Astrocyte of the hippocampus (primary cell): ENCODE measurements at places on chromosomes 4 and X.

DNA sequence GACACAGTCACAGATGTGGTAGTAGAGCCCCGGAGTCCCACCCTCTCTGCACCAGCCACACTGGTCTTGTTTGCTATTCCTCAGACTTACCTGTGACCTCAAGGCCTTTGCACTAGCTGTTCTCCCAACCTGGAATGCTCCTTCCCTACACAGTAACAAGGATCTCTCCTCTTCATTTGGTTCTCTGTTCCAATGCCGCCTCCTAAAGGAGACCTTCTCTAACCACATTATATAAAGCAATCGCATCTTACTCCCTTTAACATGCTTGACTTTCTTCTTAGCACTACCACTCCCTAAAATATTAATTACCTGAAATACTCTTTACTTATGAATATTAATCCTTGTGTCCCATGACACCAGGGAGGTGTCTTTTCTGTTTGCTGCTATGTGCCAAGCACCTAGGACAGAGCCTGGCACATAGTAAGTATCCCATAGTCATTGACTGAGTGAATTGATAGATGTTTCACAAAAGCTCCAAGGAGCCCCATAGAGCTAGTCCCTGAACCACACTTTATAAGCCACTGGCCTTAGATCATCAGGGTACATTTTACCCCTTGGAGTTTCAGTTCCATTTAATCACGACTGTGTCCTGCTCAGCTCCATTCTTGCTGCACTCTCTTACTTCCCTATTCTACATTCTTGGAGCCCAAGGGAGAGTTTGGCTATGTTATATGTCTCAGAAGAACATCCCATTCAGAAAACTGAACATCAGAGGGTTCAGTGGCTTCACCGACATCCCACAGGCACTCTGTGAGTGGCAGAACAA is 312.7 kb downstream of the RAB28 start:
- no peak for DNase-seq

DNA sequence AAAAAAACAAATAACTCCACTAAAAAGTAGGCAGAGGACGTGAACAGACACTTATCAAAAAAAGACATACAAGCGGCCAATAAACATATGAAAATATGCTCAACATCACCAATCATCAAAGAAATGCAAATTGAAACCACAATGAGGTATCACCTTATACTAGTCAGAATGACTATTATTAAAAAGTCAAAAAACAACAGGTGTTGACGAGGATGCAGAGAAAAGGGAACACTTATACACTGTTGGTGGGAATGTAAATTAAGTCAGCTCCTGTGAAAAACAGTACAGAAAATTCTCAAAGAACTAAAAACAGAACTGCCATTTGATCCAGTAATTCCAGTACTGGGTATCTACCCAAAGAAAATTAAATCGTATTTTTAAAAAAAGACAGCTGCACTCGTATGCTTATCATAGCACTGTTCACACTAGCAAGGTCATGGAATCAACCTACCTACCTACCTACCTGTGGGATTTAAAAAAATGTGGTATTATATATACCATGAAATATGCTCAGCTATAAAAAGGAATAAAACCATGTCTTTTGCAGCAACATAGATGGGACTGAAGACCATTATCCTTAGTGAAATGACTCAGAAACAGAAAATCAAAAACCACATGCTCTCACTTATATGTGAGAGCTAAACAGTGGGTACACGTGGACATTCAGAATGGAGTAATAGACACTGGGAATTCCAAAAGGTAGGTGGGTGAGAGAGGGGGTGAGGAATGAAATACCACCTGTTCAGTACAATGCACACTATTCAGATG is 24.8 kb upstream of the PTPN13 start:
- DNase-seq = no peak

DNA sequence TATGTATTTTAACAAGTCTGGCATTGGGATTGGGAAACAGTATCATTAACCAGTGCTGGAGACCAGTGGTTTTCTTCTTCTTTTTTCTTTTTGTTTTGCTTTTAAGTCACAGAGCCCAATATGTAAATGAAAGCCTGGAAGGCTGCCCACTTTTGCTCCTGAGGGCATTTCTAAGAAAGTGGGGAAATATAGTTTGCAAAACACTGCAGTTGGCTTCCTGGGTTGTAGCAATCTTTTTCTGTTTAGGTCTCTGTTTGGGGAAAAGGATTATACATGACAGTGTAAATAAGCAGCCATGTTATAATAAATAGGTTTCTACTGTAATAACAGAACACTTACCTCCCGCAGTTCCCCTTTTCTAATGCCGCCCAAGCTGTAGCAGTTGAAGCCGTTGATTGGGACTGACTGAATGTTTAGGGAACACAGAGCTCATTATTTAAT is 105.5 kb downstream of the TMEM164 start:
- peak; percentile 65 for DNase-seq

- DNase-seq = peak; percentile 79
Measured at GRCh38 chr4:5888222-5889001, 4.5 kb downstream of the CRMP1 start.

- DNase-seq = peak; percentile 52
Measured at GRCh38 chrX:71366674-71367256, 608 bp downstream of the TAF1 start.

GRCh38 chr4:142540483-142540804 is 305.7 kb downstream of the INPP4B start:
- DNase-seq = no peak

- DNase-seq = no peak
Measured at GRCh38 chrX:63708801-63709200, 76.2 kb downstream of the ARHGEF9 start.

- no peak for DNase-seq
Measured at GRCh38 chr4:79163981-79164490, 161.8 kb downstream of the NAA11 start.

DNA sequence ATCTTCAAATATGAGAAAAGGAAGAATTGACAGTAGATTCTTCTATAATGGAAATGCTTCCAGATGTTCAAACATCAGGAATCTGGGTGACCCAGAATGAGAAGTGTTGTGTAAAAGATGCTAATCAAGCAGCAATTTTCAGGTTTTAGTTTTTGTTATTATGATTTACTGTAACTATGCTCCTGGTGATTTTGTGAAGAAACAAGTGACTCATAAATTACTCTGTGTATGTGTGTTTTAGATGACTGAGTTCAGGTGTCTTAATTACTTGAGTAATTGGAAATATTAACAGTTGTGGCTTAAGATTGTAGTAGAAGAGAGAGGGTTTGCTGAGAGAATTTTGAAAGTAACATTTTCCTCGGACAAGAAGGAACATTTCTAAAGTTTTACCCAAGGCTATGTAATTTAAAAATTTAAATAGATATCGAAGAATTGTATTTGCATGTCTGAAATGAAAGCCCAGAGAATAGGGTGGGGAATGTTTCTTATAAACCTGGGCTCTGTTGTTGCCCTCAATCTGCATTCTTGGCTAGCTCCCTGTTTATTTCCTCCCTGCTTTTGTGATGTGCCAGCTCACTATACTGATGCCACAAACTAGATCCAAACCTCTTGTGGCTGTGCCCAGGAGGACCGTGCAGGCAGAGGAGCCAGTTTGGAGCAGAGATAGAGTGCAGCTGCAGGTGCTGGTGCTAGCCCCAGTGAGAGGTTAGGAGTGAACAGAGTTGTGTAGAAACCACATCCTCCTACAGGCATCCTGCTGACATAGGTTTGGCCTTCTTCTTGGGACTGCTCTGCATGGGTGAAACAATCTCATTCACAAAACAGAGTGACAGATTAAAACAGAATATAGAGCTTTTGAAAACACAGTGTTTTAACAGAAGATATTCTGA is 25.4 kb upstream of the TNIP3 start:
- peak; percentile 13 for DNase-seq

GRCh38 chr4:143352720-143353119 is 16.0 kb downstream of the GAB1 start:
- DNase-seq = no peak

- DNase-seq = no peak
Measured at GRCh38 chr4:164021947-164022346, 527.5 kb downstream of the TMA16 start.

DNA sequence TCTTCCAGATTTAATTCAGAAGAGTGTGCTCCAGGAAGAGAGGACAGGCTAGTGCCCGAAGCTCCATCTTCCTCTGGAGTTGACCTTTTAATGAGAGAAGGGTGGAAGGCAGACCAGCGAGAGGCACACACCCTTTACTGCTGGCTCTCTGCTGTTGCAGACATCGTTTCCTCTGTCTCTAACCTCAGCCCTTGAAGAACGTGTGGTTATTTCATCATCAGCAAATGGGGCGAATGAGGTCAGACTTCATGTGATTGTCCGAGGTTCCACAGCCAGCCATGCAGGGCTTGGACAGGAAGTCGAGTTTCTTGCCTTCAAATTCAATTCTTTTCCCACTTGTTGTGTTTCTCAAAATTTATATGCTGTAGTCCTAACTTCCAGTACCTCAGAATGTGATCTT is 155.2 kb upstream of the MSX1 start:
- DNase-seq = no peak

- no peak for DNase-seq
Measured at GRCh38 chr4:118289794-118290193, 63.0 kb downstream of the PRSS12 start.

- DNase-seq = peak; percentile 91
Measured at GRCh38 chr4:2755821-2756690, at the start of gene TNIP2. TNIP2 (minus strand) TSS chr4:2756336; CDS start chr4:2756289, 47 bp downstream.

GRCh38 chrX:12234534-12235329 is 96.5 kb downstream of the FRMPD4 start:
- no peak for DNase-seq

DNA sequence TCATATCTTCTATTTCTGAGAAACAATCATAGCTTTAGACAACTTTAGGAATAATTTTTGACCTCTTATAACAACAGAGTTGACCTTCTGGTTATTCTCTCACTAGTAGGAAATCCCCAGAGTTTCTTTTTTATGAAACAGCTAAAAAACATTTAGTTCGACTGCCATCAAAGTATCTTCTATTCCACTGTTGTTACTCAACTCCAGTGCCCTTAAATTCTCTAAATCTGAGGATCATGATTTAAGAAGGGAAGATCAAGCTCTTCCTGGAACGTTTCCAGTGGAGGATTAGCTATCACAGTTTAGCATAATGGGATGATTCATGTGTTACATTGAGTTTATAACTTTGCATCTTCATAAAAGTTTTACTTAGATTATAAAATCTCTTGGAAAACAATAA is 134.9 kb upstream of the VEGFC start:
- peak; percentile 10 for DNase-seq
